CD4-positive, alpha-beta T cell treated with Interleukin-21 for 1 hour (primary cell): ENCODE measurements at places on chromosomes 2 and 18.

- no peak for DNase-seq
Observed at GRCh38 chr2:157172866-157173578, 84.5 kb upstream of the GALNT5 start.

- no peak for DNase-seq
Observed at GRCh38 chr18:49550621-49551339, 11.1 kb upstream of the LIPG start.

DNA sequence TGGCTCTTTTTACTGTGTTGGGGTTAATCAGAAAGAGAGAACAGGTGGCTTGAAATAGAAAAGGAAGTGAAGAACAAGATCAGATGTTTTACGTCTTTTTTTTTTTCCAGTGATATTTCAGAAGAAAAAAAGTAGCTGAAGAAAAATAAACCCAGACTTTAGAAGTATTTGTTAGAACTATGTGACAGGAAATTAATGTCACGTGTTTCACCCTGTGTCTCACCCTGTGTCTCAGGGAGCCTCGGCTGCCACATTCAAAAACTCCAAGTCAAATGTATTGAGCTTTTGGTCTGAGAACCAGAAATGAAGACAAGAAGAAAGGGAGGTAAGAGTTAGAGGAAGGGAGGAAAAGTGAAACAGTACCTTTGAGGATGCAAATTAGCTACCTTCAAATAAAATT is 38.0 kb downstream of the AKAIN1 start:
- peak; percentile 14 for DNase-seq

DNA sequence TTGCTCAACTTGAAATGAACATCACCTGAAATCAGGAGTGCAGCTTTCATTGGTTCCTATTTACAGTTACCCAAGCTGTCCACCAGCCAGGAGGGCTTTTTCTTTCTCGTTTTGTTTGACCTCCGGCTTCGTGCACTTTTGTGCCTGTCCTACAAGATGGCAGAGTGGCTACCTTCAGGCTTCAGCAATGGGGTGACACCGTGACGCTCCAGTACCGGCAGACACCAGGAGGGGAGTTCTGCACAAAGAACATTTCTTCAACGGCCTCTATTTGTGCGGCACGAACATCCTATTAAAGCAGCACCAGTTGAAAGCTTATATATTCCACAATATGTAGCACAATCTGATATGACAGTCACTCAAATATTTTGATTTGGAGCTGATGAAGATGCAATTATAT is 18.3 kb downstream of the RNASEH1 start:
- DNase-seq = no peak

GRCh38 chr18:43932140-43932539 is 654.9 kb upstream of the SYT4 start:
- no peak for DNase-seq

DNA sequence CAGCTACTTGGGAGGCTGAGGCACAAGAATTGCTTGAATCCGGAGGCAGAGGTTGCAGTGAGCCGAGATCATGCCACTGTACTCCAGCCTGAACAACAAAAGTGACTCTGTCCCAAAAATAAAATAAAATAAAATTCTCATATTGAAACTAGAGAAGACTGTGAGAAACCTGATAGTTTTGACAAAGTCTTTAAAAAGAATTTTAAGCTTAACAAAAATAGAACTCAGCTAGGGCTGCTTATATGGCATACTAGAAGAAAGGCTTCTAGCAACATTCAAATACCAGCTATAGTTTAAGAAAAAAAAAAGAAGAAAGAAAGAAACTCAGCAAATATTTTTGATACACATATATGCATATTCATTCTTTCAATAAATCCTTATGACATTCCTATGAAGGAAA is 13.6 kb downstream of the HADHA start:
- no peak for DNase-seq

DNA sequence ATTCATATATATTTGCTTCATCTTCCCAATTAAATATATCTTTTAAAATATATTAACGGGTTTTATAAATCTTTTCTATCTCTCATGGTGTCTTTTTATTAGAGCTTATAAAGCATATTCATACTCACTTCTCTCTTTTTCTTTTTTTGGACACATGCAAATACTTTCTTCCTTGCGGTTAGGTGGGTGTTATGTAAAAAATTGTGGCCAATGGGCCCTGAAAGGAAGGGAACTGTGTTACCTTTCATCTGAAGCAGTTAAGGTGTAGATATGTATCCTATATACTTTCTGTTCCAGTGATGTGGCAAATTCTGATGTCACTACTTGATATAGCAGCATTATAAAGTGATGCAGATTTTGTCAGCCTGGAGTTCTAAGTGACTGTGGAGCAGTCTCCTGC is 714.5 kb downstream of the PLCL1 start:
- no peak for DNase-seq

- no peak for DNase-seq
Observed at GRCh38 chr18:79385708-79386341, 9.9 kb upstream of the NFATC1 start.

GRCh38 chr2:240362216-240362755 is 73.2 kb upstream of the GPC1 start:
- no peak for DNase-seq

- no peak for DNase-seq
Observed at GRCh38 chr2:121237980-121238665, 46.9 kb downstream of the TFCP2L1 start.

DNA sequence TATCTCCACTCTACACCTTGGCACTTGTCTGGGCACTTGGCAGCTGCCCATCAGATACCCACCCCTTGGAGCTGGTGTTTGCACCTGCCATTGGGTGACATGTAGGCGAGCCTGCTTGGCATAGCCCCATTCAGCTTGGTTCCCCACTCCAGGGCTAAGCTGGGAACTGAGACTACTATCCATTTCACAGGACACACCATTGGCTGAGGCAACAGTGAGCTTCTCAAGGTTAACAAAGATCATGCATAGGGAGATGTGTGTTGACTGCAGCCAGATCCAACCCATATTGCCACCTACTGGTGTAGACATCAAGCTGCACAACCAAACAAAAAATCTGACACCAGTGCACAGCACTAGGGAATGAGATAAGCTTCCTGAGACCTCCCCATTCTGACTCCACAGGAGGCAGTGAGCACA is 1389.8 kb upstream of the TMEFF2 start:
- DNase-seq = peak; percentile 2

GRCh38 chr2:46999857-47000678 is 84.5 kb upstream of the MCFD2 start:
- no peak for DNase-seq

DNA sequence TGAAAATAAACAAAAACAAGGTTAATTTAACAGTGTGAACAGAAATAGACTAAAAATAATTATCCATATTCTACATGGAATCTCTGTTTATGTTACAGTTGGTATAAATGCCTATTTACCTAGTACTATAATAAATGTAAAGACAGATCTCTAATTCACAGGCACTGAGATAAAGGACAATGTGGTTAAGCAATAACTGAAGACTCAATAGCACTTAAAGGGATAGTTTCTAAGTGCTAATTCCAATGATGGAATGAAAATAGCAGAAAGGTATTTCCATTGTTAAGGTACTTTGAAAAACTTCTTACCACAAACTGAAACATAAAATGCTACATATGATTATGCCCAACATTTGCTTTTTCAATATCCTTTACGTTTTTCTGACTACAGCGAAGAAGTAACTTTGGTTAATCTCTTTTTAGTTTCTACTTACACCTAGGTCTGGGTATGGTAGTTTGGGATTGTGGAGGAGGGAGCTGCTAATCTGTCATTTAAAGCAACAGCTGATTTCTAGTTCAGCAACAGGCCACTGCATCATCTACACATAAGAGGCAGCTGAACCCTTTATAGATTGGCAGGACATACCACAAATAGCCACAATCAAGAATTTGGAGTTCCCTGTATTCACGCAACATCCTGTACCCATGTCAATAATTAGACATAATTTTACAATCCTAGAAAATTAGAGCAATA is 27.2 kb downstream of the MAP4K3 start:
- no peak for DNase-seq

DNA sequence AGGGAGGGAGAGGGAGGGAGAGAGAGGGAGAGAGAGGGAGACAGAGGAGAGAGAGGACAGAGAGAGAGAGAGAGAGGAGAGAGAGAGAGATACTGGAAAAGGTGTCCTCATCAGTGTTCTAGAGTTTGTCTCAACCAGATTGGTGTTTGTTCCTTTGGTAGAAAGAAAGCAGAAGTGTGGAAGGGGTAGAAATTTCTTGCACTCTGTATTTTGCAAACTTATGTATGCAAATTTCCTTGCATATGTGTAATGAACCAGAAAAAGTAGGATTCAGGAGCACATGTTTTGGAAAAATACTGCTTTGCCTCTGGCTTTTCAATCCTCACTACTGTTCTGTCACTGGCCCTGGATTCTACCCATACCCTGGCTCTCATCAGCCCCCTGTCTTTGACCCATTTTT is 1.1 kb upstream of the SP140 start:
- no peak for DNase-seq

GRCh38 chr2:7031547-7032245 is 114.5 kb downstream of the RNF144A start:
- DNase-seq = peak; percentile 78

GRCh38 chr2:219179601-219180465 is 1.8 kb downstream of the RETREG2 start:
- DNase-seq = no peak

DNA sequence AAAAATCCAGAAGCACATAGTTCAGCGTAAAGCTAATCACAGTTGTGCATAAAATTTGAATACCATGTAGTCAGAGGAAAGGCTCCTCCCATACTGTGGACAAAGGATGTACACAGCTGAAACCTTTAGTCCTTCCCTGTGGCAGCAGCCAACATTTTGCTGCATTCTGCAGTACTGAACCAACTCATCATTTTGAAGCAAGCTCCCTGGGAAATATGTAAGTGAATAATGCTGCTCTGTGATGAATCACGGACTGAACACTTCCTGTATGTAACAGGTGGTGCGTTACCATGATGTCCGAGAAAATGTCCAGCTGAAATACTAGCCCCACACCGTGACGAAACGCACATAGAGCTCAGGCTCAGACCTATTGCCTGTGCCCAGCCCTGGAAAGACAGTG is 421.1 kb upstream of the RAB12 start:
- DNase-seq = no peak

DNA sequence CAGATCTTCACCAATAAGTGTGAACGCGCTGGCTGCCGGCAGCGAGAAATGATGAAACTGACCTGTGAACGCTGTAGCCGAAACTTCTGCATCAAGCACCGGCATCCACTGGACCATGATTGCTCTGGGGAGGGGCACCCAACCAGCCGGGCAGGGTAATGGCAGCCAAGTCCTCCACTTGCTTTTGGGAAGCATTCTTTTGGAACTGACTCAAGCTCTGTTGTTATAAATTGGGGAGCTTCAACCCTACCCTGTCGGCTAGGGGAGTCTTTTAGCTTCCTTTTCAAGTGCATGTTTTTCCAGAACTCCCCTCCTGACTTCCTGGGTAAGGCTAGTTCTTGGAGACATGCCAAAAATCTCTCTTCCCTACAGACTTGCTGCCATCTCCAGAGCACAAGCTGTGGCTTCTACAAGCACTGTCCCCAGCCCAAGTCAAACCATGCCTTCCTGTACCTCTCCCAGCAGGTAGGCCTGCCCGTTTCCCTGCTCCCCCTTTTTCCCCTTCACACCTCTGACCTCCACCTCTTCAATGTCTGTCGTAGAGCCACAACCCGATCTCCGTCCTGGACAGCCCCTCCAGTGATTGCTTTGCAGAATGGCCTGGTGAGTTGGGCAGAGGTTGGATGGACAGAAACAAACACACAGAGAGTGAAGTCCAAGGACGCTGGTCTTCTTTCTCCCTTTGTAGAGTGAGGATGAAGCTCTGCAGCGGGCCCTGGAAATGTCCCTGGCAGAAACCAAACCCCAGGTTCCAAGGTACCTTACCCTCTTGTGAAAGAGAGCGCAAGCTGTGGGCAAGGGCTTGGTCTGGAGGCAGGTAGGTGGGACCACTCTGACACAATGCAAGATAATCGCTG is 1.5 kb downstream of the ZFAND2B start:
- no peak for DNase-seq

GRCh38 chr2:95297639-95298395 is 670 bp downstream of the KCNIP3 start:
- no peak for DNase-seq

GRCh38 chr2:196534495-196534894 is 105.0 kb upstream of the CCDC150 start:
- no peak for DNase-seq

GRCh38 chr2:180539541-180539940 is 440.9 kb upstream of the UBE2E3 start:
- DNase-seq = no peak

GRCh38 chr2:112465382-112465781 is 16.6 kb upstream of the TTL start:
- DNase-seq = no peak

- DNase-seq = no peak
Observed at GRCh38 chr2:25879133-25879730, 945 bp upstream of the ASXL2 start.

DNA sequence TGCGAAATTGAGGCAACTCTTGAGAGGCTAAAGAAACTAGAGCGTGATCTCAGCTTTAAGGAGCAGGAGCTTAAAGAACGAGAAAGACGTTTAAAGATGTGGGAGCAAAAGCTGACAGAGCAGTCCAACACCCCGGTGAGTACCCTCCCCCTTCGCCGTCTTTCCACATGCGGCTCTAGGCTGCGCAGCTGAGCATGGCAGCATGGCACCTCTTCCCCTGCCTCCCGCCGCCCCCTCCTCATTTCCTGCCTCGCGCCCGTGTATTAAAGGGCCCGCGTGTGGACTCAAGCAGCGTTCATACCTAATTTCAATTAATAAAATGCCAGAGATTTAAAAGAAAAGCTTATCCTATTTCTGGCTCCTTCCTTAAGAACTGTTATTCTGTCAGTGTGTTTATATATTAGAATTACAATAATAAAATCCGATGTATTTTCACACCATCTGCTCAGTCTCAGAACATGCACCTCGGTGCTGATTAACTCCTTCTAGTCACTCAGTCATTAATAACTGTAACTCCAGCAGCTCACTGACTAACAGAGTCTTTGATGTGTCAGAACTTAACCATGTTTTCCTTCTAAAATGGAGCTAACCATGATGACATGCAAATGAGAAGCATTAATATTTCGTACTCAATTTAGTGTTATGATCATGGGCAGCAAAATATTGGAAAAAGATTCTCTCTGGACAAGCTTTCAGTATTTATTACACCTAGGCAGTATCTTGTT is 137.4 kb upstream of the CDCA7 start:
- no peak for DNase-seq

DNA sequence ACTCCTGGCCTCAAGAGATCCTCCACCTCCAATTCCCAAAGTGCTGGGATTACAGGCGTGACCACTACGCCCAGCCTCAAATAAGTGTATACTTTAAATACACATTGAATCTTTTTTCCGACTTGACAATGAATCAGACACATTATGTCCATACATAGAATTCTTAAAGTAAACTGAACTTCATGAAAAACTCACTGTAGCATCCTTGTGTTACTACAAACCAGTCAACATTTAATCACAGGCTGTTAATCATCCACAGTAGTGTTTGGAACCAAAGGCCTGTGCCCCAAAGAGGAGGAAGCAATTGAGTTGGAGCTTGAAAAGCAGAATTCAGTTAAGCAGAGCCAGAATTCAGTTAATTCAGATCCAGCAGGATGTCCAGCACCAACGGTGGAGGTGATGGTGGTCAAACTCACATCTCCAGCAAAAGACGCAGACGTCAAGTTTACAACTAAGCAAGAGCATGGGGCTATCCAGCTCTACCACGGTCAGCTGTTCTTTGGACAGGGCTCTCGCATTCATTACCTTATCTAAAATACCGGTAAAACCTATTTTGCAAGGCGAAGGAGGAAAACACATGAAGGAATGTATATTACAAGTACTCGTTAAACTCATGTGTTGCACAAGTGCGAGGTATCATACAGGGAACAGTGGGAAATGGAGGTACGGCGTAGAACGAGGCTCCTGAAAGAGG is 1.2 kb downstream of the SLC39A6 start:
- no peak for DNase-seq
